Neuronal stem cell (in vitro differentiated cells): ENCODE measurements at places on chromosomes 4 and X.
A peak's percentile ranks its signal among the peaks of the same experiment; 100 is the strongest.

GRCh38 chr4:68319040-68319439 lies 30.9 kb downstream of the YTHDC1 start:
- DNase-seq: no peak

DNA sequence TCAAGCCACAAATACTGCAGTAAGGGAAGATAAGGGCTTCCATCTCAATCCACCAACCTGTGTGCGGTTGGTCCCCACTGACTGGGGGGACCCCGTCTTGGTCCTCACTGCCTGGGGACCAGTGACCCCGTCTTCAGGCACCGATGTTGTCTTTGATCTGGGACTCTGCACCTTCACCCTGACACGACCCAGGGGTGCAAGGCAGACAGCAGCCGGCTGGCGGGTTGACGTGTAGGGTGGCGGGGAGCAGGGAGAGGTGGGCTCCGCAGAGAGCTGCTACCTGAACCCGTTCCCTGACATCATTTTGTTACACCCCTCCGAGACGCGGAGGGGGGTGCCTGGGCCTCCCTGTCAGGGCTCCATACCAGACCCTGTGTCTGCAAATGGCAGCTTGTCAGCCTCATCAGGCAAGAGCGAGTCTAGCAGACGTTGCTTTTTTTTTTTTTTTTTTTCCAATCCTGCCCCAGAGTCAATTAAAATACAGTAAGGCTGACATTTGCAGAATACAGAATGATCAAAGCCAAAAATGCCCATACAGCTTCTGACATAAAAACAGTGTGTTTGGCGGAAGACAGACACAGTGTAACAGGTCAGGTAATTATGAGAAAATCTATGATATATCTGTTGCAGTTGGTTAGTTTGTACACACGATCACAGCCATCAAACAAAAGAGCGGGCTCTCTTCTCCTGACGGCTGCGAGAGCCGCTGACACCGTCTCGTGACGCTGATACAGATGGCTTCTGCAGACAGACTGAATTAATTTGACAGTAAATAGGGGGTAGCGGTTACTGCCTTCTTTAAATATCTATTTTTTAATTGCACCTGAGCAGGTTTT lies 118.6 kb downstream of the CRLF2 start:
- DNase-seq: no peak

GRCh38 chr4:87532109-87532508 lies 2.9 kb upstream of the SPARCL1 start:
- no peak for DNase-seq

GRCh38 chr4:153684182-153684970 lies at the start of gene TLR2:
TLR2 (plus strand) TSS chr4:153684280; CDS start chr4:153702908, 18,628 bp downstream.
- peak; percentile 41 for DNase-seq

GRCh38 chr4:105158837-105159236 lies 12.2 kb downstream of the TET2 start:
- no peak for DNase-seq

DNA sequence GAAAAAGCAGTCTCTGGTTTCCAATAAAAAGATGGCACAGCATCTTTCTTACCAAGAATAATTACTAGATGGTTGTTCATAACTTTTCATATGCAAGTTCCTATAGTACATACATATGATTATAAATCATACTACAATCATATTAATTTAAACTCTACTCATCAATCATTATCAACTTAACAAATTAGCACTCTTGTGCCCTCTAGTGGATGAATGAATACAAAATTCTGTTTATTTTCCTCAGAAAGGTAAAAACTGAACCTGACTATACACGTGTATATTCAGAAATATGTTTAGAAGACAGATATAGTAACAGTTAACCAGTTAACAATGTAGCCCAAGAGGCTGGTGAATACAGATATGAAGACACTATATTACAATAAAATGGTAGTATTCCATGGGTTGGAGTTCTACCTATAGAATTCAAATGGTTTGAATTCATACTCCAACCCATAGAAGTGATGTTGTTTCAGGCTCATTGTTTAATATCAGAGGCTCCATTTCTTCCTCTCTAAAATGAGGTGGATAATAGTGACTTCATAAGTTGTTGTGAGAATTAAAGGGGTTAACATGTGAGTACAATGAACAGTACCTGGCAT lies 100.0 kb downstream of the ADAMTS3 start:
- no peak for DNase-seq

DNA sequence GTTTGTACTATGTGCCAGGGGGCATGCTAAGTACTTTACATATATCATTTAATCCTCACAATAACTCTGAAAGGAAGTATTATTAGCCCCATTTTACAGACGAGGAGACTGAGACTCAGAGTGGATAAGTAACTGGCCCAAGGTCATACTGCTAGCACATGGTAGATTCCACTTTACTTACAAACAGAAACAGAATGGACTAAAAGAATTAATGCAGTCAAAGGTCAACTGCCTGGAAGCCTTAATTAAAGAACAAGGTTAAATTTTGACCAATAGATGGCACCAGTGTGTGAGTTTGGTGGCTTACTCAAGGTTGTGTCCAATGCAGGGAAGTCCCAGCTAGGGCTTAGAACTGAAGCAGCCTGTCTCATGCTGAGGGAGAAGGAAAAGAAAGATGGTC lies 4.7 kb downstream of the RIPPLY1 start:
- peak; percentile 40 for DNase-seq

DNA sequence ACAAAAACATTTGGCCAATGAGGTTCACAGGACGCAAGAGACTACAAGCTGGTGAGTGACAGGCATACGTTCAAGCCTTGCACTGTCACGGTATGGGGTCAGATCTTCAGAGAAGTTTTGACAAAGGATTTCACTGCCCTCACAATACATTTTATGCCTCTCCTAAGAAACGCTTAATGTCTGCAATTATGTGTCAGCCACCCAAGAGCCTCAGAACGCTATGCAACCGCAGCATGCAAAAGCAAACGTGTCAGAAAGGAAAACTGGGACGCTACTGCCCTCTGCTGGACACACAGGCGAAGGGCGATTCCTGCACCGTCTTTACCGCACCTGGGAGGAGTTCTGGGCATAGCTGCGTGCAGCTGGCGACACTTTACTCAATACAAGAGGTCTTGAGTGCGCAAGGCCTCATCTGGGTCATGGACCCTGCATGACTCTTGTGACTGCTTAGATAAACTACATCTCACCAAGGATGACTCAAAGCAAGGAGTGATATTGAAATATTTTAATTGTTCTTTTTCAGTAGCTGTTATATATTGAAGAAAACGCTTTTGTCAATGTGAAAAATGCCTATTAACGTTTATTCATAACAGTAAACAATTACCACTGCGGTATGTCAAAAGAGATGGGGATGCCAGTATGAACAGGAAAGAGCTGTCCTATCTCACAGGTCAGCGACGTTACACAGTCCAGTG lies 147.6 kb upstream of the FRG1 start:
- DNase-seq: peak; percentile 85
